Adrenal gland (tissue), 19 donors: ENCODE measurements at places on chromosomes 11 and 22.
A peak's percentile ranks its signal among the peaks of the same experiment; 100 is the strongest.

DNA sequence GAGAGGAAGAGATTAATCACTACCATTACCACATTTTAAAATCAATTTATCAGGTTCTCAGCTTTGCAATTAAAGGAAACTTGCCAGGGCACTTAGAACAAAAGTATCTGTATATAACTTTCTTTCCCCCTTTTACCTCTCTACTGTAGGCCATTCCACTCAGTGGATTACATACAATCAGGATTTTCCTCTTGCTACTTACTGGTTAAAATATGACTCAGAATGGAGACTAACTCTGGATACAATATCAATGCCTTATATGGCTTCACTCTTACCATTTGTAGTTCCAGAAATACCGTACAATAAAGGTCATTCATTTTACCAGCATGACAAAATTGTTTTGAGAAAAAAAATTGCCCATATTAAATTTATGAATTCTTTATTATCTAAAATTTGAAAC, 706.8 kb downstream of the KCNA4 start:
- no peak for DNase-seq

DNA sequence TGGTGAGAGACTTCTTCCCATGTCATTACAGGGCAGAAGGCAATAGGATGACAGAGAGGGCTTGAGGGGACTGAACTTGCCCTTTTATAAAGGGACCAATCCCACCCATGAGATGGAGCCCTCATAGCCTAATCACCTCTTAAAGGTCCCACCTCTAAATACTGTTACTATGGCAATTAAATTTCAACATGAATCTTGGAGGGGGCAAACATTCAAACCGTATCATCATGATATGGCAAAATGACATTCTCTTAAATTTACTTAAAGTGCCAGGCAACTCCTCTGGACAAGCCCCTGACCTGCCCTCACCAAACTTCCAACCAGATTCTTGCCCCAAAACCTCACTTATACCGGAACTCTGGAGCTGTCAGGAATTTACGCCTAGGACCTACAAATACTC, 100.8 kb upstream of the OR5AK2 start:
- DNase-seq = no peak

DNA sequence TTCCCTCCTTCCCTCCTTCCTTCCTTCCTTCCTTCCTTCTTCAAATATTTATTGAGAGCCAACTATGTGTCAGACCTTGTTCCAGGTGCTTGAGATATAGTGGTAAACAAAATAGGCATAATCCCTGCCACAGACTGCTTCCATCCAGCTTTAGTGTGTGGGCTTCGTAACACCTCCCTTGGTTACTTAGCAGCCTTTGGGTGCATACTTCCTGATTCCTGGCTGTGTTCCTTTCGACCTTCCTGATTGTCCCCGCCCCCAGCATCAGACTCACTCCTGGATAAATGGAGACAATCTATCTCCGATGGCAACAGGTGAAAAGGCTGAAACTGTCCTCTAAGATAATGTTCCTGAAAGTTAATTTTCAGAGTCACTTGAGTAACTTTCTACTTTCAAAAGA, 13.5 kb downstream of the CCDC81 start:
- DNase-seq = no peak

DNA sequence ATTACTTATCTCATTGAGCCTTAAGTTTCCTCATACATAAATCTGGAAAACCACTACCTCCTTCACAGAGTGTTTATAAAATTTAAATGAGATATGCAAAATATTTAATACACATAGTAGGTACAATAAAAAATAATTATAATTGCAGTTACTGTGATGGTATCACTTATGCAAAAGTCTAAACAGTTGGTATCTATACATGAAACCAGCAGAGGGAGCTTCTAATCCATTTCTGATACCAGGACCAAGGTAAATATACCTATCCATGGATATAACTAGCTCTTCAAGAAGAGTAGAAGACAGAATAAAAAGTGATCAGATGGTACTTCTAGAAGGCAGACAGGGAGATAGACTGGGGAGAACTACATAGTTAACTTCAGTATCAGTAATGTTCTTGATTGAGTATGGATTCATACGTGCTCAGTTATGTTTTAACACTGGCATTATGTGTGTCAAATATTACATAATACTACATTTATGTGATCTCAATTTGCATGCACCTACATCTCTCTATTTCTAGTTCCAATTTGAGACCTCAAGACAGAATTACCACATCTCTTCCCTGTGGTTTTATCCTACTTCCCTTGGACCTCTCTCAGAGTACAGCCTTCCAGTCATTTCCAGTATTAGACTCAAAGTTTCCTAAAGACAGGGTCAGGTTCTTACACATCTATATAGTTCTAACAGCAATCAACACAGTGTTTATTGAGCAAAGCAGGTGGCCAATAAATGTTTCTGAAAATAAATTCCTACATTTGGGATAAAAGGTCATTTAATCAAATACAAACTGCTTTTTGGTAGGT, 13.7 kb upstream of the TSG101 start:
- no peak for DNase-seq

- no peak for DNase-seq
Measured at GRCh38 chr11:57873196-57873911, 111.8 kb downstream of the CTNND1 start.

- DNase-seq = no peak
Measured at GRCh38 chr11:86606270-86606835, 66.1 kb downstream of the ME3 start.

- DNase-seq = no peak
Measured at GRCh38 chr11:82874646-82875523, 25.3 kb downstream of the PRCP start.

DNA sequence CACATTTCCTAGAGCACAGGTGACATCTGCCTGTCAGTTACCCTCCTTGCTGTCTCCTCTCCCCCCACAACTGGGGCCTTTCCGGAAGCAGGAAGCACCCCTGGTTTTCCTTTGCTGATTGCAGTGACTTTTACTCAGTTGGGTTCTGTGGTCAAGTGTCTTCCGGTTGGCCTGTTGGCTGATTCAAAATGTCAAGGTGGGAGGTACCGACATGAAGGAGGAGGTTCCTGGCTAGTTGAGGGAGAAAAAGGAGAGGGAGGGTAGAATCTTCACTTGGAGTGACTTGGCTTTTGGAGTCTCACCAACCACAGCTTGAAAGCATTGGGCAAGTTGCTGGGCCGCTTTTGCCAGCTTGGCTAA, 9.3 kb upstream of the ADAMTS15 start:
- no peak for DNase-seq

DNA sequence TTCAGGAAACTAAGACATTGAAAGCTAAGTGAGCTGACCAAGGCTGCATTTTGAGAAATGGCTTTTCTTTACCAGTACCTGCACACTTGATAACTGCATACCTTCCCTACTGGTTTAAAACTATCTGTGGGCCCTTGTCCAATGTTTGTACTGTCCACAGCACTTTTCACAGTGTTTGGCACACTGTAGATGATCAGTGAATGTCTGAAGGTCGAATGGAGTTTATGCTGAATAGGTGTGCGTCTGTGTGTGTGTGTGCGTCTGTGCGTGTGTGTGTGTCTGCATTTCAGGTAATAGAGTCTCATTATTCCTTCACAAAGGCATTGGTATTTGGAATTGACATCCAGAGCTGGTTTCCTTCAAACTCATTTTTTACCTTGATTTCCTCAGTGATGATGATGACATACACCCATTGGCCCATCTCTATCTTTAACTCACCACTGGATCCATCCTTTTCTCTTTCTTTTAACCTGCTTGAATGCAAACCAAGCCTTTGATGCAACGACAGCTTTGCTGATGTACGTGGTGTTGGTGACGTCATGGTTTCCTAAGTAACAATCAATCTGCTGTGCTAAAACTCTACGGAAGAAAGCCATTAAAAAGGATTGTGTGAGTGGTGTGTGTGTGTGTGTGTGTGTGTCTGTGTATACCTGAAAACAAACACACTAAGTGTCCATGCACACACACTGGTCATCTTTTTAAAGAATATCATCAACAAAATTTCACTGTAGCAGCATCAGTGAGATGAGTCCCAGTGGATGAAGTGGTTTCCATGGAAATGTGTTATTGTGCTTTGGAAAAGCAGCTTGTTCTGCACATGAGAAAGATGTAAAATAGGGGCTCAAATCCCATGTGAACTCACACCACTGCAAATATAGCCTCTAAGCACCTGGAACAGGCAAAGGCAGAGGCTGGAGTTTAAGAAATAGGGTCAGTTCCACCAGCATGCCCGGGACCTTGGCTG, 490.2 kb upstream of the B3GAT1 start:
- no peak for DNase-seq

DNA sequence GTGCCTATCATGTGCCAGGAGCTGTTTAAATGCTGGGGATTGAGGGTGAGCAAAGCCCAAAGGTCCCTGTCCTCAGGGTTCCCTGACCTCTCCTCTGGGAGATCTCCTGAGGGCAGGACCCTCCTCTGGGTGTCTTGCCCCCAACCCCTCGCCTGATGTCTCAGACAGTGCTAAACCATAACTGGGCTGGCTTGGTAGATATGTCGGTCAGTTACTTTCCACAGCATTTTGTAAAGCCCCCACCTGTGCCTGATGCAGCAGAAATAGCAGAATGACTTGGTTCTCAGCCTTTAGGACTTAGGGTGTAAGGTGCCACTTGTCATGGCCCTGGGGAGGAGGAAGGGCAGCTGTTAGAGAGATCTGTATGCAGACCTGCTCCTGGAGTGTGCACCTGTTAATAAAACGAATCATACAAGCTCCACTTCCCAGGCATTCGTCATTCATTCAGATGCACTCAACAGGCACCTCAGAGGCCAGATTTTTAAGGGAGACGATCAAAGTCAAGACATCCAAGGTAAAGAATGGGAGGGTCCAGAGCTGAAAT, 88.1 kb downstream of the TP53I11 start:
- no peak for DNase-seq

DNA sequence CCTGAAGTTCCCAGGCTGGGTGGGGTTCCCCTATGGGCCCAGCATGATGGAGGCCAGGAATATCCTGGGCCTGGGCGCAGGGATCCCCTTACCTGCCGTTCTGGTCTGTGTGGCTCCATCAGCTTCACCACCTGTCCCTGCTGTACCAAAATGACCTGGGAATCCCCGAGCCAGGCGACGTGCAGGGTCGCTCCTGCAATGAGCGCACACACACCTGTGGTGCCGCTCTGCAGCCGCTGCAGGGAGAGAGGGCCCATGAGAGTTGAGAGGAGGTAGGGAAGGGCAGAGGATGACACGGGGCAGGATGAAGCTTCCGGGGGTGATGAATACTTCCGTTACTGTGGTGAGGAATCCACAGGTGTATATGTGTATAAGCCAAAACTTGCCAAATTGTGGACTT, 21.6 kb downstream of the PPM1F start:
- DNase-seq = no peak

GRCh38 chr11:110362971-110363509, 66.6 kb upstream of the RDX start:
- DNase-seq = no peak

DNA sequence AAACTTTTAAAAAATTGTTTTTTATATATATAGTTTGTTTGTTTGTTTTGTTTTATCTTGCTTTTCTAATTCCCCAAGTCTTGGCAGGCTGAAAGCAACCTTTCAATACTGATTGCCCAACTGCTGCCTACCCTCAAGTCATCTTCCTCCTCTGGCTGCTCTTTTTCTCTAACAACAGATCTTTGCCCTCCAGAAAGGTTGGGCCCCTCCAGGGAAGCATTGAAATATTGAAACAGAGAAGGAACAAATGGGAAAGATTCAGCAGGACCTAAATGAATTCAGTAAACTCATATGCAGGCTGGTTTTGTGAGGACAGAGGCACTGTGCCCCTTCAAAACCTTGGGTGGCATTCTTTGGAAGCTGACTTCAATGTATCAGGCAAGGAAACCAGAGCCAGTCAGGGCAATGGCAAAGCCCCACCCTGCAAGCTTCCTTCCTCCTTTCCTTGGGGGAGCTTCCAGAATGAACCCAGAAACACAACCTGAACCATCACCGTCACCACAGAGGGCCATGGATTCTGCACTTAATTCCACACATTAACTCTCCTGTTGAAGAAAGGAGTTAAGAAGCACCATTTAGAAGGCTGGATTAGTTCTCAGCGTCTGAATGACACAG, 815 bp upstream of the MS4A6A start:
- DNase-seq = no peak

- DNase-seq = peak; percentile 9
Measured at GRCh38 chr11:48098024-48098423, 117.7 kb downstream of the PTPRJ start.
